ENCODE measurements at places on chromosomes 13 and 19. TPM values are rescaled to one million over a fixed set of nuclear protein-coding genes. Genes with fewer than 3 reads are reported as not detected.

The CADM4 gene
- total RNA-seq: 24.4 TPM

The COL4A1 gene
- 907 TPM for total RNA-seq

The FFAR3 gene
- total RNA-seq: 0.76 TPM

The ZNF730 gene
- 9.1 TPM for total RNA-seq

The PRSS57 gene
- total RNA-seq: 3.1 TPM

The CD37 gene
- 16.5 TPM for total RNA-seq

The TOMM40 gene
- total RNA-seq: 36.9 TPM

The PLD3 gene
- total RNA-seq: 262 TPM

The SYDE1 gene
- total RNA-seq: 26.7 TPM
